ENCODE measurements at places on chromosomes 4 and X.

DNA sequence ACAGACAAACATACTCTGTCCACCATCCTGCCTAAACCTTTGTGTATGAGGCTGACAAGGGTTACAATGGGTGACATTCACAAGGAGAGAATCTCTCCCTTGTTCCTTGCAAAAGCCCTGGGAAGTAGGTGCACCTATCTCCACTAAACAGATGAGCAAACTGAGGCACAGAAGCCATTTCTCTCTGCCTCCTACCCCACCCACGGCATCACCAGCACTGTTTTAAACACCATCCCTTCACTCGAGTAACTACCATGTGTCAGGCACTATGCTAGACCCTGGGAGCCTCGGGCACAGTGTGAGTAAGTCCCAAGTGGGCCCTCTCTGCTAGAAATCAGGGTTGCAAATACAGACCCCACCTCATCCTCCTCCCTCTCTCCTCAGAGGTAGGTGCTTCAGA lies 899 bp downstream of the LYAR start:
- DNase-seq, result no peak

DNA sequence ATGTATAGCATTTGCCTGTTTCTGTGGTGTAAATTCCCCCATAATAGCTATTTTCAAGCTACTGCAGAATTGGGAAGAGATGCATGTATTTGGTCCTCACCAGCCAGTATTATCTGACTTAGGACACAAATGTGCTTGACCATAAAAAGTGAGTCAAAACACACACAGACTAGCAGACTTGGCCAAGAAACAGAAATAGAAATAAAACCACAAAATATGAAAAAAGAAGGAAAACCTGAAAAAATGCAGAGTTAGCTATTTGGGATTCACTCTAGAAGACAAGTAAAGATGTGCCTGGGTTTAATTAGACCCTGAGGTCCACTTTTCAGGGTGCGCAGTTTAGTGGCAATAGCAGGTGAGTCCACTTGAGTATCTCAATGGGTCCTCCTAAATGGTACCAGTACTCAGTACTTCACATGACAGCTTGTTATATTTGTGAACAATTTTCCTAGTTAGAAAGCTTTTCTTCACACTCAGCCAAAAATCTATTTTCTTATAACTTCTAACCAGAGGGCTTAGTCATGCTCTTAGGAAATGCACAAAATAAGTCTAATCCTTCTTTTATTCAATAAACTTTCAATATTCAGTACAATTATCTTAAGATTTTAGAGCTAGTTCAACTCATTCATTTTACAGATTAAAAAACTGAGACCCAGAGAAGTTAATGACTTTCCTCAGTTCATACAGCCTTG lies 108.7 kb upstream of the JADE1 start:
- no peak for DNase-seq

- peak; percentile 27 for DNase-seq
Measured at GRCh38 chr4:22897520-22898108, 204.9 kb downstream of the GBA3 start.

DNA sequence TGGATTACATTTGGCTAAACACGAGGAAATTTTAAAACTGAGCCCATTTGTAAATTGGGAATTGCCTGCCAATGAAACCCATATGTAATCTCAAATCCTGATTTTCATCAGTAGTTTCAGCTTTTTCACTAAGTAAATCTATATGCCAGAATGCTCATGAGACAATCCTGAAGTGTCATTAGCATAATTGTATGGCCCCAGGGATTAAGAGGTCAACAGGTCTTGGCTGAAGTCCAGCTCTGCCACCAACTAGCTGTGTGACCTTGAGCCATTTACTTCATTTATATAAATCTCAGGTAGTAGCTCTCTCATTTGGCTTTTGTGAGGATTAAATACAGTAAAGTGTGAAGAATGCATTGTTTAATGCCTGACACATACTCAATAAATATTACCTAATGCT lies 320.5 kb upstream of the EMCN start:
- no peak for DNase-seq

- peak; percentile 43 for DNase-seq
Measured at GRCh38 chrX:68433155-68433980, at the start of gene OPHN1. OPHN1 (minus strand) TSS chrX:68433495; CDS start chrX:68433020, 475 bp downstream.

DNA sequence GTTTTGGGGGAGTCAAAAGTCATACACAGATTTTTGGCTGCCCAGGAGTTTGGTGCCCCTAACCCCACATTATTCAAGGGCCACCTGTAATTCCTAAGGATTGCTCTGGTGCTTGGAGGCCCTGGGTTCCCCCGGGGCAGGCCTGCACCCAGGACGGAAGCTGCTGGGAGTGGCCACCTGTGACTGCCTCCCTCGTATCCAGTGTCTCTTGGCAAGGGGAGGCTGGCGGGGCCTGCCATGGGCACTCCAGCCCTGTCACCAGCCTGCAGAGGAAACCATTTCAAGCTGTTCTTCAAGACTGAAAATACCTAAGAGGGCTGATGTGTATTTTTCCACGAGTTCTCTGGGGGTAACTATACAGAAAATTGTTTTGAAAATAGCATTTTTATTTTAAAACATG lies 24.5 kb upstream of the GPR78 start:
- no peak for DNase-seq

- no peak for DNase-seq
Measured at GRCh38 chrX:151830911-151831310, 81.8 kb upstream of the MAGEA4 start.

- no peak for DNase-seq
Measured at GRCh38 chrX:115693476-115693875, 132.5 kb downstream of the PLS3 start.

DNA sequence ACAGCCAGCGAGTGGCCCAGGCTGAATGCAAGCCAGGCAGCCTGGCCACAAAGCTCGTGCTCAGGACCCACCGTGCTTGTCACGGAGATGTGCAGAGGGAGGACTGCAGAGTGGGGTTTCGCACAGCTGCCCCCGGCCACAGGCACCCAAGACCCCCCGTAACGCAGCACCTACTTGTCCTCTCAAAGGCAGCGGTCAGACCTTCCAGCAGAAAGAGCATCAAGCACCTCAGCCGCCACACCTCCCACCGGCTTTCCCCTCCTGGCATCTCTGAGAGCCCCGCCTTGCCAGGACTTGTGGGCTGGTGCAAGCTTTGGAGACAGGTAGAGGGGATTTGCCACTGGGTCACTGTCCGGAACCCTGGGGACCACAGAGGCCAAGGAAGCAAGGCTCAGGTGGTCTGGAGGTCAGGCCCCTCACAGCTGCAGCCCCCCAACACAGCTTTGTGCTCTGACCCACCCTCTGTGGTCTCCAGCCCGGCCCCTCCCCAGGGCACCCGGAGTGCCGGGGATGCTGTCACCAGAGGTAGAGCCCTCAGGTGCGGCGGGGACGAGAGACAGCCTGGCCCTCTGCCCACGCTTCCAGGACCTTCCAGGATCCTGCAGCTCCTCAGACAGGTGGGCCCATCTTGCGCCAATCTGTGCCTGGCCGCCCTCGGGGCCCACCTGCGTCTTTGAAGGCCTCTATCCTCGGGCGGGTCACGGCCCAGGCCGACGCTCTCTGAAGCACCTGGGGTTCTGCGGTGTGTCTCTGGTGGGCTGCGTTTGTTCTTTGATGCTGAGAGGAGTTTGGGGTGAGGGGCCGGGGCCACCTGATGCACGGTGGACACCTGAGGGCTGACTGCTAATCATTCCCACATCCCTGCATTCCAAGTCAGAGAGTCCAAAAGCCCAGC lies 34.4 kb upstream of the HMX1 start:
- DNase-seq, result no peak

GRCh38 chrX:130746077-130746476 lies 156.9 kb downstream of the ENOX2 start:
- DNase-seq, result no peak

DNA sequence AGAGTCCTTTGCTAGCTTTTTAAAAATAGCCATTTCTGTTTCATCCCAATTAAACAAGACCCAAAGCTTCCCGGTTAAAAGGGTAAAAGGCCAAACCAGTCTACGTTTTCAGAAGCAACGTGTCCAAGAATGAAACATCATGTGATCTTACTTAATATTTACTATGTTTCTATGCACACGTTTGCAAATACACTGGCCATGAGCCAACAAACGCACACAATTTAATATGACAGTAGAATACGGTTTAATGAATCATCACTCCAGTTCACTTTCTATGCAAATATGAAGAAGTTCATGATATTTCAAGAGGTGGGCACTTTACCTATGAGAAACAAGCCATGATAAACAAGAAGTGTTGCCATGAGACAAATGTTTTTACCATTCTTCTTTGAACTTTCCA lies 4.3 kb downstream of the NR0B1 start:
- no peak for DNase-seq

DNA sequence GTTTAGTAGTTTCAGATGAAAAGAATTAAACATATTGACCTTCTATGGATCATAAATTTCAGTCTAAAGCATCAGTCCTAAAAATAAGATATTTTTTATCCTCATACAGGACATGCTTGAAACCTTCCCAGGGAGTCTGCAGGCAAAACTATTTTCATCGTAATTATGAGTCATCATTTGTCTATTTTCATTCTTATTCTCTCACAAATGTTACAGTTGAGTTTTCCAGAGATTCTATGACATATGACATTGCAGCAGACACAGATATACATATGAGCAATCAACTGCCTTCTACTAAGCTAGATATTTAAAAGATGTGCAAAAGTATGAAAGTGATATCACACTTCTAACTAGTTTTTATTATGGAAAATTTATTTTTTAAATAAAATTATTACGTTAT lies 398.0 kb downstream of the MAGEB5 start:
- peak; percentile 31 for DNase-seq

- no peak for DNase-seq
Measured at GRCh38 chr4:139443661-139444060, 10.3 kb upstream of the RAB33B start.

- DNase-seq, result no peak
Measured at GRCh38 chr4:88802138-88802537, 104.5 kb upstream of the NAP1L5 start.

DNA sequence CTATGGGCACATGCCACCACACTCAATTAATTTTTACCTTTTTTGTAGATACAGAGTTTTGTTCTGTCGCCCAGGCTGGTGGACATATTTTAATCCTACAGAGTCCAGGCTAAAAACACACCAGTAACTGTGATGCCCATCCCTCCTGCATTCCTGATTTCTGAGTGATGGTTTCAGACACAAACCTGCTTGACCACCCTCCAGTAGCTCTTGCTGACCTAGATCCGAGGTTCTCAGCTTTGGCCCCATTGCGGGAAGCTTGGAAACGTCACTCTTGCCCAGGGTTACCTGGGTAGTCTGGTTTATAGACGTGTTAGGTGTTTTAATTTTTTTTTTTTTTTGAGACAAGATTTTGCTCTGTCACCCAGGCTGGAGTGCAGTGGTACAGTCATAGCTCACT lies 7.5 kb downstream of the CD99 start:
- no peak for DNase-seq

DNA sequence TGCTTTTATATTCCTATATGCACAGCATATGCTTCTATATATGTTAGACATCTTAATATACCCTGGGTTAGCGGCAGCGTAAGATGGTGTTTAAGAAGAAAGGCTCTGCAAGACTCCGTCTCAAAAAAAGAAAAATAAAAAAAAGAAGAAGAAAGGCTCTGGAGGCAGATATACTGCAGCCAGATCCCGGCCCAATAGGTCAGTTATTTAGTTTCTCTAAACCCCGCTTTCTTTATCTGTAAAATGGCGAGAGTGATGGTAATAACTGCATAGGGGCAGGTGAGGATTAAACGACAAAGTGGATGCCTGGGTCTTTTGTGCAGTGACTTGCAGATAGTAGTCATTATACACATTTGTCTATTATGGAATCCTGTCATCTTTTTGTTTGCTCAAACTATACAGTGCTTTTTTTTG lies 115.2 kb downstream of the NAA11 start:
- DNase-seq, result no peak

DNA sequence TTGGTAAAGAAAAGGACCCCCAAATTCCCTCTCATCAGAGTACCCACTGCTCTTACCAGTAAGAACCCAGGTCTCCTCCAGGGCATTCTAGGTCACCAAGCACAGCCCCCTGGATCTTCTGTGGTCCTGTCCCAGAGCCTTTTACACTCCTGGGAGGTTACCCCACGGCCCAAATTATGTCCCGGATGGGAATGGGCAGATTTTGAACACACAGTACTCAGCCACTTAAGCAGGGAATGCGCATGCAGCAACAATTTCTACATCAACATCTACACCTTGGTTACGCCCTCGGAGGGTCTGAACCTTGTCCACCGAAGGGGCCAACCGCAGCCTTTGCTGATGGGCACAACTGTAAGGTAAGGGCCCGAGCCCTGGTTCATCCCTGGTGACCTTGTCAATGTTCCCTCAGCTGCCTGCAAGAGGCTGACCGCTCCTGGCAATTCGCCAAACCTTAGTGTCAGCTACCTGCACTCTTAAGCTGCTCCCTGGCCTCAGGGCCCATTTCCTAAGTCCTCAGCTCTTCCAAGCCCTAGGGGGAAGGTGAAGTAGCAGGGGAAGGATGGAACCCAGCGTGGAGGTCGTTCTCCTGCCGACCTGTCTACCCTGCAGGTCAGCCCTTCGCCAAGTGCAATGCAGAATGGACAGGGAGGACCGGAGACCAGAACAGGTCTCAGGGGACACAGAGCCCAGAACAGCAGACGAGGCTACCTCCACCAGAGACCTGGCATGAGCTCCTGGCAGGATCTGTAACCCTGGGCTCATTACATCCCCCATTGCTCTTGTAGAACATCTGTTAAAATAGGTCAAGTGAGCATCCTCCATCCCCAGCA lies 5.9 kb downstream of the TIMP1 start:
- no peak for DNase-seq

- DNase-seq, result no peak
Measured at GRCh38 chr4:138639018-138639741, 376.4 kb upstream of the NOCT start.

- DNase-seq, result no peak
Measured at GRCh38 chr4:71230271-71231128, 108.3 kb upstream of the SLC4A4 start.

DNA sequence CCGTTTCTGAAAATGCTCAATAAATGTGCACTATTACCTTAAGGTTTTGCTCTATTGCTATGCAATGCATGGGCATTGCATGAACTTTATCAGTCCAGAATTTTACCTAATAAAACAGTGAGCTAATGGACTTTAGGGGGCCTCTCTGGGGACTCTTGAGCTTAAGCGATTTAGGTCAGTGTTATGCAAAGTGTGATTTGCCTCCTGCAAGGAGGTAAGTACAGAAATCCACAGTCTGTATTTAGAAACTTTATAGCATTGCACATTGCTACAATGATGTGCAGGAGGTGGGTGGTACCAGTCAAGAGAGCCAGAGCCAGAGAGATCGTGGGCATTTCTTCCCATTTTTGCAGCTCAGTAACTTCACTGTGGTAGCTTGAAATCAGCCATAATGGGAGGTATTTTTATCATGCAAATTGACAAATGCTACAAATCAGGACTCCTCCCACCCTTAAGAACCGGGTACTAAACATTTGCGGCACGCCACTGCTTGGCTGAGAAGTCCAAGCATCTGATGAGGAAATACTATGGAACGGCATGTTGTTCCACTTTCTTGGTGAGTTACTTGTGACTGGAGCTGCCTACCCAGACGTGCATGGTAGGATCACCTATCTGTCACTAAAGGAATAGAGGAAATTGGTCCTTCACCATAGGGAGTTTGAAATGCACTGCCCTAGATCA lies 174.6 kb upstream of the PGRMC2 start:
- no peak for DNase-seq

- DNase-seq, result no peak
Measured at GRCh38 chr4:73985528-73985852, 2.5 kb downstream of the PPBP start.
